ENCODE measurements at places on chromosomes 6 and 20. TPM values are rescaled to one million over a fixed set of nuclear protein-coding genes. Genes with fewer than 3 reads are reported as not detected.

DNA sequence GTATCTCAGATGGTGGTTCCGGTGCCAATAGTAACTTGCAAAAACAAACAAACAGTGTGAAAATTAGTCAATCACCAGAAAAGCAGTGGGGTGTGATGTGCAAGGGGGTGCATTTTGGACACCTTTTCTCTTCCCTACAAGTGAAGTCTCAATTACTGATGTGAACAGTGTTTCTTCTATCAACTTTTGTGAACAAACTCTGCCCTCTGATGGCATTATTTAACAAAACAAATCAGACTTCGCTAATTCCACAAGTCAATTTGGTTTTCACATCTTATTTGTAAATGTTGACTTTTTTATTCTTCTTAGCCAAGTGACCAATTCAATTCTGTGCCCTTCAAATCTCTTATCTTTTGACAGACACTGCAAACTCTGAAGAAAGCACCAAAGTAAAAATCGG lies 212.2 kb downstream of the UST start:
- DNase-seq: no peak

The PAX1 gene
- not detected for total RNA-seq

The TBX18 gene
- not detected for total RNA-seq

DNA sequence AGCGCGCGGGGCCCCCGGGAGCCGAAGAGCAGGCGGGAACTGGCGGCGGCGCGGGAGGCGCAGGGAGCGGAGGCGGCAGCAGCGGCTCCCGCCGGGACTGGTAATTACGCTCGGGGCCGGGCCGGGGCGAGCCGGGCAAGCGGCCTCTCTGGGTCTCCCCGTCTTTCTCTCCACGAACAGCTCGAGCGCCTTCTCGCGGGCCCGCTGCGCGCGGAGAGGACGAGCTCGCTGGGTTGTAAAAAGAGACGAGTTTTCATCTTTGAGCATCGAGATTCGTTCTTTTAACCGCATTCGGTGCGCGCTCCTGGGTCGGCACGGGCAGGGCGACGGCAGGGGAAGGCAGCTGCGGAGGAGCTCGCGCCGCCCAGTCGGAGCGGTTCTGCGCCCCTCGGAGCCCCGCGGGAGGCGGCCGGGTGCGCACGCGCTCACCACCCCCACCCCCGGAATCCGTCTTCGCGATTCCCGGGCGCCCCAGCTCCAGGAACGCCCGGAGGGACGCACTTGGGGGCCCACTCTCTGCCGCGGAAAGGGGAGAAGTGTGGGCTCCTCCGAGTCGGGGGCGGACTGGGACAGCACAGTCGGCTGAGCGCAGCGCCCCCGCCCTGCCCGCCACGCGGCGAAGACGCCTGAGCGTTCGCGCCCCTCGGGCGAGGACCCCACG lies 38.0 kb downstream of the YTHDF1 start:
- DNase-seq: no peak

GRCh38 chr6:159860482-159860881 lies 30.3 kb upstream of the MAS1 start:
- DNase-seq: no peak

DNA sequence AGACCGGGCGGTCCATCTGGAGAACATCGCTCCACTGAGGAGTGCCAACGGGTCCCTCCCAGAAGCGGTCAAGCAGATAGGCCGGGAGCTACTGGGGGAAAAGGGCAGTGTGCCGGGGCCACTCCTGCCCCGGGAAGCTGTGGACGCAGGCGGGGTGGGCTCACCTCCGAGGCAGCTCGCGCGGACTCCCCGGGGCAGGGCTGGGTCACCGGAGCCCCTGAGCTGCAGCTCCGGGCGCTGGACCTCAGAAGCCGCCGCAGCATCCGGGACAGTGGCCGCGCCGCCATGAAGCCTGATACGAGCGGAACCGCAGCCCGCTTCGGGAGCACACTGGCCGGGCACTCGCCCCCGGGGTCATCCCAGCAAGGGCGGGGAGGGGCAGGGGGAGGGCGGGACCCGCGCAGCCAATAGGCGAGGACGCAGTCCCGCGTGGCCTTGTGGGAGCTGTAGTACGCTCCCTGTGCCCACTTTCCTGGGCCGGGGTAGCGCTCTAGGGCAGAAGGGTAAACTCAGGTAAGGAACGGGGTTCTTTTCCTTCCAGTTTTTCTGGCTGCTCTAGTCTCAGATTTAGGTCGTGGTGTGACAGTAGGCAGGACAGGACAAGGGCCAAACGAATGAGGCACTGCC lies at the start of gene MOCS1:
Gene MOCS1 (minus strand): TSS at position 332 of the 627 bp plus-strand sequence. CDS start 45 bp downstream, at position 287.
- DNase-seq: peak; percentile 35

DNA sequence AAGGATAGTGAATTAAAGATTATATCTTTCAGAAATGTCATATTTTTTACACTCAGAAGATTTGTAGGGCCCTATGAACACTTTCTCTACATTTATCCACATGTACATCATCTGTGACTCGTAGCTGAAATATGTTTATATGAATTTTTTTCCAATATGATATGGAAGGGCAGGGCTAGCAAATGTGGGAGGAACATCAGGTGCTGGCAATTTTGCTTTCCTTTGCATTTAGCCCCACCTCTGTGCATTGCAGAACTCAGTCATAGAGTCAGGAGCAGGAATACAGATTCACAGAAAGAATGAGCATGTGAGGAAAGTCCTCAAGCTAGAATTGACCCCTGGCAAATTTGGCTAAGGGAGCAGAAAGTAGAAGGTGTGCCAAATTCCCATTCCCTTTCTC lies 129.9 kb downstream of the CRYBG1 start:
- DNase-seq: no peak

The MLN gene
- total RNA-seq: not detected

- DNase-seq: no peak
Measured at GRCh38 chr6:96604420-96604819, 41.5 kb downstream of the FHL5 start.

- DNase-seq: peak; percentile 63
Measured at GRCh38 chr6:35919827-35920751, 809 bp downstream of the SRPK1 start.

The E2F1 gene
- total RNA-seq: 80.8 TPM

The SLC22A7 gene
- not detected for total RNA-seq

DNA sequence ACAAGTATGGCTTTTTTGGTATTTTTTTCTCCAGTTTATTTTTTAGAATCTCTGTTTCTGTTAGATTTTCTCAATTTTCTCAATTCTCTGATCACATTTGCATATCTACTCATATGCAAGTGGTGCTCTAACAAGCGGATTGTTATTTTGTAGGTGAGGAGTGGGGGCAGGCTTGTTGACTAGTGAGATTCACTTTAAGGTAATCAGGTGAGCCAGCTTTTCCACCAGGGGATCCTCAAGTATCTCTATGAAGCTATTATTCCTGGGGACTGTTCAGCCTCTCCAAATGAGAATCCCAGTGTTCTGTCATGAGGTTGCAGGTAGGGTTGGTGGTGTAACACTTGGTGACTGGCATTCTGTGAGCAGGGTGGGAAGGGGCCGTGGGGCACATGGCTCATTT lies 274.3 kb upstream of the FERMT1 start:
- no peak for DNase-seq

The EFCAB8 gene
- 1.0 TPM for total RNA-seq

The CFAP206 gene
- total RNA-seq: not detected

The STMND1 gene
- not detected for total RNA-seq

DNA sequence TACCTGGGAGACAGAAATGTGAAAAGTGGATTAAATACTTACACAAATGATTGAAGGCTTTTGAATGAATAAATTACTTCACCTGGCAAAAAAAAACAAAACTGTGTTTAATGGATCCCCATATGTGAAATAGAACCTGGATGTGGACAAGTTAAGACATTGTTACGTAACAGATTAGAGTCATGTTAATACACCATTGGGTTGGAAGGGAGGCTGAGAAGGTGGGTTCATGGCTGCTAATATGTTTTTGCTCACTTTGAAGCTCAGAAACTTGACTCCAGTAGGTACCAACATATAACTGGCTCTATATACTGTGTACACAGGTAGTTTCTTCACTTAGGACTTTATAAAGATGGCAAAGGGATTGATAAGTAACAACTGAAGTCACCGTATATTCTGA lies 21.4 kb upstream of the TENT5A start:
- DNase-seq: no peak

The EYA4 gene
- total RNA-seq: not detected

The POU5F1 gene
- not detected for total RNA-seq

DNA sequence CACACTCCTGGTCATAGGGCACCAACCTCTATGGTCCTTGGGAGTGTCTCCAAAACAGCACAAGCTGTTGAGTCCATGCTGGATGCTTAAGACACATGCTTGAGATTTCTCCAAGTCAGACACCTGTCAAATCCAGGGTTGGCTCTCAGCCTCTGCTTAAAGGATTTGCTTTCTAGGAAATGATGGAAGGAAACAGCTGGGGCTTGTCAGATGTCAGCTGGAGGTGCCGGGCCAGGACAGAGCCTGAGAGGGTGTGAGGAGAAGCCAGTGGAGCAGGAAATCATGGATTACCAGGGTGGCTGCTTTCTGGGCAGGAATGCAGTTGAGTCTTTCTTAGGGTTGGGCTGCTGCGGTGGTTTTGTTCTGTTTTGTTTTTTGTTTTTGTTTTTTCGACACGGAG lies 83.0 kb upstream of the FAM184A start:
- no peak for DNase-seq

The PPIL1 gene
- 32.6 TPM for total RNA-seq
